Activated T-helper 1 cell treated with anti-CD3 and anti-CD28 coated beads, Interleukin-2, amount 50 U/mL, for 16 hours (primary cell): ENCODE measurements at places on chromosomes 5 and 9.

DNA sequence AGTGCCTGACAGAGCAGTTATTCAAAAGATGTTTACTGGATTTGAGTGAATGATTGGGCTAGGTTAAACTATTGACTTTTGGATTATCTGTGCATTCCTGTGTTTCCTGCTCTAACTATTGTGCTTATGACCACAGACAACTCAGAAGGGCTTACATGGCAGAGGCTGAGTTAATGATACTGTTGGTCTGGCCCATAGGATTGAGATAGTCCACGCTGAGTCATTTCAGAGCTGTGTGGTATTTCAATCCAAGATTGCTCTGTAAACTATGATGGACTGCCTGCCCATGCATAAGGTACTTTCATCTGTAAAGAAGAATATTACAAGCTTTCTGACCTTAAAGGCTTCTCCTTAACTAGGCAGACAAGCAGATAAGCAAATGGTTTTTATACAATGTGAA, 49.1 kb upstream of the SLIT3 start:
- DNase-seq, result no peak

DNA sequence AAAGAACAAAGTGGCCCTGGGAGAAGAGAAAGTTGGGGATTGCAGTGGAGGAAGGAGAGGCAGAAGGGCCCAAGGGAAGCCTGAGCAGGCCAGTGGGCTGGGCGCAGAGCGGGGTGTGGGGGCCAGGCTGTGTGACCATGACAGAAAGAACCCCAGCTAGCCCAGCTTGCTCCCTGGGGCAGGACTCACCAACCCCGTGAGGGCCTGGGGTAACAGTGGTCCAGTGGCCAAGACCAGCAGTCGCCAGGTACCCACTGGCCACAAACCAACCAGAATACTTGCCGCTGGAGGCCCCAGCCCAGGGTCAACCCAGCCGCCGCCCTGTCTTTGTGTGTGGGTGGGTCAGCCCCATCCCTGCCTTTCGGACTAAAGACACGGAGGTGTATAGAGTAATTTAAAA, 146.5 kb downstream of the CACNA1B start:
- no peak for DNase-seq

DNA sequence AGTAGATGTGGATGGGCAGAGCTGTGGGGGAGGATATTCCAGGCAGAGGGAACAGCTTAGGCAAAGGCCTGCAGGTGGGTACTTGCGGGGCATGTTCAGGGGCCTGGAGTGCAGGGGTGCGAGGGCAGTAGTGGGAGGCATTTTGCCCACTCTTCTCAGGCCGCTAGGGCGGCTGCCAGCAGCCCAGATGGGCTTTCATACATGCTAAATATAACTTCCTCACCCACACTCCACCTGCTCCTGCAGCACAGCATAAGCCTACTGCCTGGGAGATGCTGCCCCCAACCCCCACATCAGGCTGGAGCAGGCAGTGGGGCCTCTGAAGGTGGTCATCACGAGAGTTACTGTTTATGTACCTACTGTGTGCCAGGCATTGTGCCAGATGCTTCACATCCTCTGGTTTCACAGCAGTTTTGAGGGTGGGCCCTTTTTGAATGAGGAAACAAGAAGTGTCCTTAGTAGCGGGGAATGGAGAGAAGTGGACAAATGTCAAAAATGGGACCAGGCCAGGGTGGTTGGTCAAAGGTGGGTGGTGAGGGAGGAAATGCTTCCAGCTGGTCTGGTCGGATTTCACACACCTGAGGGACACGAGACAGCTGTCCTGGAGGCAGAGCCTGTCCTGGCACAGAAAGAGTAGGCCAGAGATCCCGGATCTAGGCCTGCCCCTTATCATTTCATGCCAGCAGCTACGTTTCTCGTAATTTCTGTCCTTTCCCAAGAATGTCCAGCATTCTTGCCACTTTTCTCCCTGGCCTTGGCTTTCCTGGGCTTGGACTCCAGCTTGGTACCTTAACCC, 12.1 kb downstream of the RGS14 start:
- no peak for DNase-seq

DNA sequence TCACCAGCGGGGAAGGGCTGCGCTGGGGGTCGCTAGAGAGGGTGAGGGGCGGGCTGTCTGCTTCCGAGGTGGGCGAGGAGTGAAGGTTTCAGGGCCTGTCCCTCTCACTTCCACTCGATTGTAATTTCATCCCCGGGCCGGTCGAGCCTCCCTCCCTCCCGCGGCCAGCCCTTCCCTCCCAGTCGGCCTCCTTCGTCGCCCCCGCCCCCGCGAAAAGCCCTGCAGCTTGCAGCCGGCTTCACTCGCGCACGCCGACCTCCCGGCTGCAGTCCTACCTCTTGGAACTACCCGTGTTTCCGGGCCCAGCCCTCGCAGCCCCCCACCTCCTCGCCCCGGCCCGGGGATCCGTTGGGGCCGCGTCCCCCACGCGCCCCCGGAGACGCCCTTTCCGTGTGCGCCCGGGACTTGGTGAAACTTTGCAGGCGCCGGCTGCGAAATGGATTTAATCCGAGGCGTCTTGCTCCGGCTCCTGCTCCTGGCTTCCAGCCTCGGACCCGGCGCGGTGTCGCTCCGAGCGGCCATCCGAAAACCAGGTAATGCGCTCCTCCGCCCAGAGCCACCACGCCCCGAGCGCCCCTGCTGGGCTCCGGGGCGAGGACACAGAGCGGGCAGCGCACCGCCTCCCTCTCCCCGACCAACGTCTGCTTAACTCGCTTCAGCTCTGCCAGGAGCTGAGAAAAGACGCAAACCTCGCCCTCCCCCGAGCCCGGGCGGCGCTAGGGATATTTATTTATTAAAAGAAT, at the start of gene EGFLAM:
Gene EGFLAM, plus strand, starts transcription at position 241 of the 743 bp plus-strand sequence. Its CDS starts 196 bp downstream, at position 437.
- no peak for DNase-seq

DNA sequence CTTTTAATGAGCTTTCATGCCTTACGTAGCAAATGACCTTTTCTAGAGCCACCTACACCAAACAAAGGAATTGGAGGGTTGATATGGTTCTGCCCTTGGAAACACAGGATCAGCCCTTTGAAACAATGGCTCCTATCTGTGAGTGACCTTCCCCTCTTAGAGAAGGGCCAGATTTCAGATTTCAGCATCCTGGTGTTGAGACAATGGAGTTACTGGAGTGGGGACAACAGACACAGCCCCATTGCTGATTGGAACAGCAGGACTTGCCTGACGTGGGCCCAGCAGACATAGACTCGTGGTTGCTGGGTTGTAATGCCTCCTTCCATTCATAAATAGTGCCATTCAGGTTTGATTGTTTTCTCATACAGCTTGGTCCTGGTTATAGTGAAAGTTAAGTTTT, 96.0 kb downstream of the GALNT10 start:
- no peak for DNase-seq

- DNase-seq, result no peak
These were observed 166.1 kb downstream of the RNF180 start for GRCh38 chr5:64331597-64332277.

DNA sequence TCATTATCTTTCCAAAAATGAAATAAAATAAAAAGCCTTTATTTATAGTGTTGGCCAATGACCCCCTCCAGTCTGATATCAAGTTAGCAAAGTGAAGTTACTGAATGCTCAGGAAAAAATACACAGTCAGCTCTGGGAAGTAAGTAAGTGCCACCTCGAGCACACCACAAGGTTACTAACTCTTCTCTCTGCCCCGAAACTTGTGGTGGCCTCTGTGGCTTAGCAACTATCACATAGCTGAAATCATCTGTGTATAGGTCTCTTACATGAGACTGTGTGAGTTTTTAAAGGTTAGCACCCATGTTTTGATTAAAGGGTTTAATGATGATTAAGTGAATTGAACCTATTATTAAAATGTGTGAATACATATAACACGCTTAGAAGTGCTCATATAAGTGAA, 161.4 kb upstream of the KLF4 start:
- no peak for DNase-seq

- DNase-seq, result no peak
These were observed 84.2 kb upstream of the SPRY4 start for GRCh38 chr5:142408981-142409481.

- DNase-seq, result no peak
These were observed 56.9 kb downstream of the NPR3 start for GRCh38 chr5:32767948-32768467.

DNA sequence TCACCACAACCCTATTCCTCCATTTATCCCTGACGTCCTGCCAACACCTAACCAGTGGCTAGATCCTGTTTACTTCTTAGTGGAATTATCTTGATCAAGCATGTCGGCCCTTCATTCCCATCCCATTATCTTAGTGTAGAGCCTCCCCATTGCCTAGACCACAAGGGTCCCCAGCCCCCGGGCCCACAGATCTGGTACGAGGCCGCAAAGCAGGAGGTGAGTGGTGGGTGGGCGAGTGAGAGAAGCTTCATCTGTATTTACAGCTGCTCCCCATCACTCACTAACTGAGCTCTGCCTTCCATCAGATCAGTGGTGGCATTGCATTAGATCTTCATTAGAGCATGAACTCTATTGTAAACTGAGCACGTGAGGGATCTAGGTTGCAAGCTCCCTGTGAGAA, 182.7 kb downstream of the TSSK1B start:
- DNase-seq, result no peak

DNA sequence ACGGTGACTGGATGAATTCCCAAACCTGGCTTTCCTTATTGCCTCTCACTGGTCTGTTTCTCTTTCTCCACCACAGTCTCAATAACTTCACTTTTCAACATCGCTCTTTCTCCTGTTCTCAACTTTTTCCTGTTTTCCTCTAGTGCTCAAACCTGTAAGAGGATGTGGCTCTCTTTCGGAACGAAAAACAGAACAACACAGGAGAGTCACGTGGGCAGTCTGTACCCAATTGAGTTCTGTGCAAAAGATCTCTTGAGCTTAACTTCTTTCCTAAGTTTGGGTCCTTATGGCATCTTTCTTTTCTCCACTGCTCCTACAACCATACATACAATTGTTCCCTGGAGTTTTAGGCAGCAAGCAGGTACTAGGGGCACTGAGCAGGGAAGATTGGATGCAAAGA, 8.9 kb downstream of the HAVCR1 start:
- DNase-seq, result no peak

GRCh38 chr9:120574473-120574872, 5.5 kb downstream of the CDK5RAP2 start:
- no peak for DNase-seq

DNA sequence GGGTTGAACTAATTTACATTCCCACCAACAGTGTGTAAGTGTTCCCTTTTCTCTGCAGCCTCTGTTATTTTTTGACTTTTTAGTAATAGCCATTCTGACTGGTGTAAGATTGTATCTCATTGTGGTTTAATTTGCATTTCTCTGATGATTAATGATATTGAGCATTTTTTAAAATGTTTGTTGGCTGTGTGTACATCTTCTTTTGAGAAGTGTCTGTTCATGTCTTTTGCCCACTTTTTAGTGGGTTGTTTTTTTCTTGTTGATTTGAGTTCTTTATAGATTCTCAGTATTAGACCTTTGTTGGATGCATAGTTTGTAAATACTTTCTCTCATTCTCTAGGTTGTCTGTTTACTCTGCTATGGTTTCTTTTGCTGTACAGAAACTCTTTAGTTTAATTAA, 101.6 kb downstream of the NIPBL start:
- no peak for DNase-seq

GRCh38 chr9:22512495-22512894, 65.9 kb downstream of the DMRTA1 start:
- no peak for DNase-seq

- DNase-seq, result no peak
These were observed 257.6 kb upstream of the POU5F2 start for GRCh38 chr5:93998951-93999455.

- no peak for DNase-seq
These were observed 2.8 kb downstream of the ADGRD2 start for GRCh38 chr9:124452841-124453585.

- DNase-seq, result no peak
These were observed 8.1 kb downstream of the FCN2 start for GRCh38 chr9:134888603-134889190.

DNA sequence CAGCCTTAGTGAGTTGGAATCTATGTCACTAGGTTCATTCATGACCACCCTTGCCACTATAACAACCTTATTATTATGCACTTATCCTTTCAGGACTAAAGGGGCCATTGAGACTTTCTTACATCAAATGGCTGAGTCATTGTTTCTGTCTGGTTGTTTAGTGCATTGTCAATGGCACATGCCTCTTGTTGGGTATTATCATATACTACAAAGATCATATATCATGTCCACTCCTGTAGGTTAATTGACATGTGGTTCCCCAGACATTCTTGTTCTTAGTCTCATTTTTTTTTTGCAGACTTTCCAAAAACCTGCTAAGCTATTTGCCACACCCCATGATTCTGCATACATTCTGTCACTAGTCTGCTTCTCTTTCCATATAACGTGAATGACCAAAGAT, 66.7 kb upstream of the PRDM9 start:
- no peak for DNase-seq

DNA sequence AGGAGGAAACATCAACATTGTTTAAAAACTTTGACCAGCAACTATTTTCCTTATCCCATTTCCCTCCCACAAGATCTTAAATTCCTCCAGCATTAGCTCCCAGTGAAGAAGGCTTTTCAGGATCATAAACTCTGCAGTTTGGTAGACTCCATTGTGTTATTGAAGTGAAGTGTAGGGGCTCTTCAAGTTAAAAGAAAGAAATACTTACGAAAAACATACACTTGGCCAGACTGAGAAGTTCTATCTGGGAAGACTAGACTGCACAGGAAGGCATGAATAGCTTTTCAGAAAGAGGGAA, 22.3 kb downstream of the LIFR start:
- DNase-seq, result no peak

GRCh38 chr5:177070536-177071191, 16.1 kb upstream of the FGFR4 start:
- DNase-seq, result no peak

DNA sequence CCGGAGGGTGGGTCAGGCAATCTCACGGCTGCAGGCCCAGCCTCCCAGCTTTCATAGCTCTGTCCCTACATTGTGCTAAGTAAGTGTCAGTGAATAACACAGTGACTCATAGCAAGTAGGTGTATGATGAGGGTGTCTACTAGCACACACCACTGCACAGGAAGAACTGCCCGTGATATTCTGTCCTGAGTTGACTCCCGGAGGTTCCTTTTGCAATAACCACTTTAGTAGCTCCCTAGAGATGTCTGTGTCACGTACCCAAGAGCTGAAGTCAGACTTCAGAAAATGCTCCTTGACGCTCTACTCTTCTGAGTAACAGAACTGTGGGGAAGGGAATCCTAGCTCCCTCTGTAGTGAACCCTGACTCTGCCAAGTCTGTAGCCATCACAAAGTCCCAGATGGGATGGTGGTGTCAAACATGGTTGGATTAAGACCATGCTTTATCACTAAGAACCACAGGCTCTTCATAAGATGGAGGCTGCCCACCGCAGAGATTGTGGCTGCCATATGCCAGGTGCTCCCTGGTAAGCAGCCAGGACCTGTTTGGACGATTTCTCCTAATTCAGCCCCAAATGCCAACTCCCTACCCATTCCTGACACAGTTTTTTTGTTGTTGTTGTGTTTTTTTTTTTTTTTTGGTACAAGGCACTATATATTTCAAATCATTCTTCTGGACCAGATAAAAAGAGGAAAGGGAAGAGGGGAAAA, 352.6 kb upstream of the PANK3 start:
- DNase-seq, result no peak

GRCh38 chr5:7053125-7053524, 339.9 kb downstream of the TENT4A start:
- no peak for DNase-seq

GRCh38 chr9:119537138-119537537, 167.9 kb upstream of the BRINP1 start:
- no peak for DNase-seq
